ENCODE measurements at places on chromosomes 16 and 17.
A peak's percentile ranks its signal among the peaks of the same experiment; 100 is the strongest.

DNA sequence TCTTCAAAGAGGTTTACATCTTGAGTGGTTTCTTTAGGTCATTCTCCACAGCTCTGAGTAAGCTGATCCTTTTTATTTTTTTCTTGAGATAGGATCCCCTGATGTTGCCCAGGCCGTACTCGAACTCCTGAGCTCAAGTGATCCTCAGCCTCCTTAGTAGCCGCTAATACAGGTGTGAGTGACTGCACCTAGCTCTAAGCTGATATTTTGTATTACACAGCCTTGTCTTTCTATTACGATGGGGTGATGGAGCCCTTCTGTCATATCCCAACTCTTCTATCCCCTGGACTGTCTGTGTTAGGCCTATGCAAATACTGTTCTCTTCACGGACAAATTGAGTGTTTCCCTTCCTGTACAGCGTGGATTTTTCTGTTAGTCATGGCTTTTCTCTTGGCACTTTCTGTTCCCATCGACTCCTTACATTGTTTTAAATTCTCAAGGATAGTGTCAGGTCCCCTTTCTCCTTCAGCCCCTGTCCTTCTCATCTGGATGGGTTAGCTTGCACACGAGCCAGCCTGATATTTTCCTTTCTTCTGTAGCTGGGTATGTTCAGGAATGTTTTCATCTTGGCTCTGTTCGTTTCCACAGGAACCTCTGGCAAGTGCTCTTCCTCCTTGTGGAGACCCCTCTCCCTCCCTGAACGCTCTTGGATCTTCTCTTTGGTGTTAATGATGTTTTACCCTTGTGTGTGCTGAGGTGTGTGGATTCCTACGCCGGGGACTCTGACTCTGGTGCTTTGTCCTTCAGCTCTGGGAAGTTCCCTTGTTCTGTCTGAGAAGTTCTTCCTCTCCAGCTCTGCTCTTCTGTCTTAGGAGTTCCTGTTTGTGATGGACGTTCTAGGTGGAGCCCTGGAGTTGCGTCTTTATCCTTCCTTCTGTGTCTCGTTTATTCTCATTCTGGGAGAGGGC is 2.3 kb downstream of the BANP start:
- H3K27me3 ChIP-seq = no peaks in the 10 kb centered on the region
- DNase-seq = no peak
- H3K27ac ChIP-seq = peak overlapping the region; percentile 79
- peaks cover 44% of the 10 kb centered on the region for H3K4me1 ChIP-seq
- peaks cover 25% of the 10 kb centered on the region for H3K36me3 ChIP-seq

GRCh38 chr17:66957951-66958579 is 6.4 kb upstream of the CACNG4 start:
- H3K27ac ChIP-seq = no peak overlapping the region
- no peak for DNase-seq
- peaks cover 58% of the 10 kb centered on the region for H3K27me3 ChIP-seq
- H3K4me3 ChIP-seq = no peak overlapping the region

DNA sequence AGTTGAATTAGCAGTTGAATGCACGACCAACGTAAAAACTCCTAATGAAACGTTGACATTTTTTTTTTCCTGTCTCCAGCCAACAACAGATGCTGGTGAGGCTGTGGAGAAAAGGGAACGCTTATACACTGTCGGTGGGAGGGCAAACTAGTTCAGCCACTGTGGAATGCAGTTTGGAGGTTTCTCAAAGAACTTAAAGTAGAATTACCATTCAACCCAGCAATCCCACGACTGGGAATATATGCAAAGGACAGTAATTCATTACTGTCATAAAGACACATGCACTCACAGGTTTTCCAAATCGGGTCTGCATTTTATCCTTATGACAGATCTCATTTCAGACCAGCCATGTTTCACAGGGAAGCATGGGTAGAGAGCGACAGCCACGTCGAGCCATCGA is 3.5 kb upstream of the WFDC1 start:
- H3K27me3 ChIP-seq = peaks cover 62% of the 10 kb centered on the region
- H3K36me3 ChIP-seq = no peaks in the 10 kb centered on the region
- no peak overlapping the region for H3K4me3 ChIP-seq
- no peak for DNase-seq
- H3K27ac ChIP-seq = no peak overlapping the region

GRCh38 chr17:75778861-75779249 is 5.8 kb upstream of the UNK start:
- H3K36me3 ChIP-seq = peaks cover 73% of the 10 kb centered on the region
- peak overlapping the region; percentile 91 for H3K4me3 ChIP-seq
- H3K27me3 ChIP-seq = no peaks in the 10 kb centered on the region

DNA sequence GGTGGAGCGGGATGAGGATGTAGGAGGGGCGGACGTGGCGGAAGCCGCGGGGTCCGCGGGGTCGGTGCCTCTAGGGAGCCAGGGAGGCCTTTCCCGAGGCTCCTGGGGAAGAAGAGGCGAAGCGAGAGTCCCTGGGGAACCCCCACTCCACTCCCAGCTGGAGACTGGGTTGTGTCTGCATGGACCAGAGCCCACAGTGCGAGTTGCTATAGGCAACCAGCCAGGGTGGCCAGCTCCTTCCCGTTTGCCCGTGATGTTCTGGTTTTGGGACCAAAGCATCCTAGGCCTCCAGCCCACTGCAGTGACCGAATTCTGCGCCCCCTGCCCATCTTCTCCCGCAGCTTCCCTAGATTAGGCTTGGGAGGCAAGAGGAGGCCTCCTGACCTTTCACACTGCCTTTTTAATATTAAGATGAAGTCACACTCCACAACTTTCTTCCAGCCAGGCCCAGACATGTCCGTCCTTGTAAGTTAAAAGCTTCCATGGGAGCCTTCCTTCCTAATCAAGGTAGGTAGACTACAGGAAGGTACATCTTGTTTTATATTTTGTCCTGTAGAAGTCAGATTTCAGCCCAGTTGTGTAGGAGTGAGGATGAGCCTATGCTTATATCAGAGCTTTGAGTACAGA is 469 bp downstream of the AMZ2 start:
- peaks cover 74% of the 10 kb centered on the region for H3K36me3 ChIP-seq
- DNase-seq = no peak
- peak overlapping the region; percentile 88 for H3K4me3 ChIP-seq
- peak overlapping the region; percentile 98 for H3K27ac ChIP-seq

DNA sequence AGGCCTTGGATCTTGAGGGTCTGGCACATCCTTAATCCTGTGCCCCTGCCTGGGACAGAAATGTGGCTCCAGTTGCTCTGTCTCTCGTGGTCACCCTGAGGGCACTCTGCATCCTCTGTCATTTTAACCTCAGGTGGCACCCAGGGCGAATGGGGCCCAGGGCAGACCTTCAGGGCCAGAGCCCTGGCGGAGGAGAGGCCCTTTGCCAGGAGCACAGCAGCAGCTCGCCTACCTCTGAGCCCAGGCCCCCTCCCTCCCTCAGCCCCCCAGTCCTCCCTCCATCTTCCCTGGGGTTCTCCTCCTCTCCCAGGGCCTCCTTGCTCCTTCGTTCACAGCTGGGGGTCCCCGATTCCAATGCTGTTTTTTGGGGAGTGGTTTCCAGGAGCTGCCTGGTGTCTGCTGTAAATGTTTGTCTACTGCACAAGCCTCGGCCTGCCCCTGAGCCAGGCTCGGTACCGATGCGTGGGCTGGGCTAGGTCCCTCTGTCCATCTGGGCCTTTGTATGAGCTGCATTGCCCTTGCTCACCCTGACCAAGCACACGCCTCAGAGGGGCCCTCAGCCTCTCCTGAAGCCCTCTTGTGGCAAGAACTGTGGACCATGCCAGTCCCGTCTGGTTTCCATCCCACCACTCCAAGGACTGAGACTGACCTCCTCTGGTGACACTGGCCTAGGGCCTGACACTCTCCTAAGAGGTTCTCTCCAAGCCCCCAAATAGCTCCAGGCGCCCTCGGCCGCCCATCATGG is 4.0 kb upstream of the ADGRG3 start:
- no peak for DNase-seq
- H3K27ac ChIP-seq = no peak overlapping the region
- H3K4me1 ChIP-seq = peaks cover 4% of the 10 kb centered on the region
- no peaks in the 10 kb centered on the region for H3K27me3 ChIP-seq
- peaks cover 22% of the 10 kb centered on the region for H3K36me3 ChIP-seq

DNA sequence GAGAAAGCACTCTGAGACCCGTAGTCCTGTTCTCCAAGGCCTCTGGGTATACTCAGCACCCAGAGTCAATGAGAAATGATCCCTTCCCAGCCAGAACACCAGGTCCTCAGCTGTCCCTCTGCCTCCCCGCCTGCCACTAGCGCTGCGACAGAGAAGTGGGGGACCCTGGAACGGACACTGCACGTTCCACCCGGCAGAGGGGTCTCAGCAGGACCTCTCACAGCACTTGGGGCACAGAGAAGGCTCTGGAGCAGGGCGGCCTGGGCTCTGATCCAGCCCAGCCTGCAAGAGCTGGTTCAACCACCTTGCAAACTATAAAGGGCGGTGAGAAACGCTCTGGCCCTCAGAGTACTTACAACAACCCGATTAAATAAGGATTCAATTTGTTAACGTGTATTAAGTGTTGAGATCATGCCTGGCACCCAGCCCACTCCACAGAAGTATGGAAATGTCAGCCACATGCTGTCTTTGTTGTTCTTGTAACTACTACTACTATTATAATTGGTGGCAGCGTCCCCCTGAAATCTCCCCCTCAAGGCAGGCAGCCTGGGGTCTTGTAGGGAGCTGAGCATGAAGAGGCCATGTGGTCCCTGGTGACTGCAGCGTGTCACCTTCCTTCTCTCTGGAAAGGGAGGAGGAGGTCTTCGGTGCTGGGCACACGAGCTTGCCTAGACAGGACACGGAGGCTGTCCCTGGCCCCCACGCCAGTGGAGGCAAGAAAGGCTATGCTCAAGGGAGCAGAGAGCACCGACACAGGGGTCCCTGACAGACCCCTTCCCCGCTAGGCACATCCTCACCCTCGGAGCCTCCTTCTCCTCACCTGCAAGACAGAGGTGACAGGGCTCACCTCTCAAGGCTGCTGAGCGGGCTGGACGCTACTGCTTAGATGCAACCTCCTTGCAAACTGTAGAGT is 2.4 kb downstream of the OSGIN1 start:
- H3K4me3 ChIP-seq = no peak overlapping the region
- H3K4me1 ChIP-seq = no peaks in the 10 kb centered on the region
- DNase-seq = no peak
- H3K27me3 ChIP-seq = peaks cover 48% of the 10 kb centered on the region
- no peaks in the 10 kb centered on the region for H3K36me3 ChIP-seq
- H3K27ac ChIP-seq = no peak overlapping the region

- DNase-seq = no peak
- H3K4me1 ChIP-seq = peaks cover 13% of the 10 kb centered on the region
- H3K4me3 ChIP-seq = no peak overlapping the region
- no peaks in the 10 kb centered on the region for H3K27me3 ChIP-seq
- peaks cover 9% of the 10 kb centered on the region for H3K36me3 ChIP-seq
- H3K27ac ChIP-seq = no peak overlapping the region
Measured at GRCh38 chr17:57569021-57569420, 176.1 kb downstream of the CCDC182 start.

DNA sequence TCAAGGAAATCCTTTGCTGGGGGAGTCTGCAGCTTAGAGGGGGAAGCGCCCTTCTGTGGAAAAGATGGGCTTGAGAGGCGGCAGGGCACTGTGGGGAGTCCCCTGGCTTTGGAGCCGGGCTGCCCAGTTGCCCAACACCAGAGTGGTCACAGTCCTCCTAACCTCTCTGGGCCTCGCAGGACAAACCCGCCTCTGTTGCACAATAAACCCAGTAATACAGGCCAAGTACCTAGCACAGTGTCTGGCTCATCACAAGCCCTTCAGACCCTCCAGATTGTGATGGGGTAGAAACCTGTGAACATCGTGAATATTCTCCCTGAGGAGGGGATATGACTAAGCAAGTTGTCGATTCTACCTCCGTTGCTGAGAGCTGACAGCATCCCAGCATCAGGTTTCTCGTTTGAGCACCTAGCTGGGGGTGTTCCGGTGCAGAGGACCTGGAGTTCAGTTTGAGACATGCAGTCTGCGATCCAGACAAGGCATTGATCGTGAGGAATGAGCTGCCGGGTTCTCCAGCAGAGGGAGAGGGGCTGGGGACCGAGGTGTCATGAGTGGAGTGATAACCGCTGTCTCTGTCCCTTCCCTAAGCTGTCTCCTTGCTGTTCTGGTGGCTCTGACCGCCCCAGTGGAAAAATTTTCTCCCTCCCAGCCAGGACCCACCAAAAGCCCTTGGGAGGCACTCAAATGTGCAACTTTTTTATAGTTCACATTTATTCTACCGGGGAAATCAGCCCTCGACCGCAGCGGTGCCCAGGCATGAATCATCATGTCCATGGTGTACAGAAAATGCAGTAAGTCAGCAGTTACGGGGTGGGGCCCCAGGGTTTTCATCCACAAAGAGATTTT is 161.9 kb downstream of the WSCD1 start:
- no peaks in the 10 kb centered on the region for H3K36me3 ChIP-seq
- H3K4me1 ChIP-seq = no peaks in the 10 kb centered on the region
- H3K27me3 ChIP-seq = peaks cover 7% of the 10 kb centered on the region
- no peak overlapping the region for H3K4me3 ChIP-seq

DNA sequence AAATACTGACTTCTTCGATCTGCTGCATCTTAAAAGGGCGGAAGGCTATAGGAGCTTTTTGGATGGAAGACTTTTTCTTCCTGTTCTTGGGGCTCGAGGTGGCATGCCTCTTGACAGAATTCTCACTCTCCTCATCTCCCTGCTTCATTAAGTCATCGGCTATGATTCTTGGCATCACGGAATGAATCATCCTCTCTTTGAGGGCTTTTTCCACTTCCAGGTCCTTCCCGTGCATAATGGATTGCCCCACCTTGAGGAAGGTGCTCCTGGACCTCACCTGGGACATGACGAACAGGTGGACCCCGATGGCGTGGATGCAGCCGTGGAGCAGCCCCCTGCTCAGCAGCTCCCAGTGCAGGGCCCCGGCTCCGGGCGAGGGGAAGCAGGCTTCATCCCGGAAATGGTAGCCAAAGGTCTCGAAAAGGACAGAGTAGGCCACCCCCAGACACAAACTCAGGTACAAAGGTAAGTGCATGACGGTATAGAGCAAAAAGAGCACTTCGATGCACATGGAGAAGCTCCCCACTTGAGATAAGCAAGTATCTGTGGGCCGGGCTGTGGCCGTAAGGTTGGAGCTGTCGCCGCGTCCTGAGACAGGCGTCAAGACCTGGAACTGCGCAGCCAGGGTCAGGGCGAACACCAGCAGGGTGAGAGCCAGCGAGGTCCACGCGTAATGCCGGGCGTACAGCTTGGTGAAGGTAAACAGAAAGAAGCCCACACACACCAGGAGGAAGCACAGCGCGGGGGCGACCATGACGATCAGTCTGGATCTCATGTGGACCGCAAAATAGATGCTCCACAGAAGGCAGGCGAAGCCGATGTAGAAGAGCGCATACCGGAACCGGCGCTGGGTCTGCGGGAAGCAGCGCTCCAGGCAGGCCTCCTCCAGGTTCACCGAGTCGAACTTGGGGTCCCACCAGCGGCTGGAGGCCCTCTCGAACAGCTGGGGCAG is 1.7 kb downstream of the ADCY9 start:
- no peak for DNase-seq
- peaks cover 14% of the 10 kb centered on the region for H3K36me3 ChIP-seq
- peaks cover 8% of the 10 kb centered on the region for H3K27me3 ChIP-seq
- peak overlapping the region; percentile 84 for H3K4me3 ChIP-seq

- no peaks in the 10 kb centered on the region for H3K27me3 ChIP-seq
- peak overlapping the region; percentile 3 for H3K27ac ChIP-seq
- no peaks in the 10 kb centered on the region for H3K4me1 ChIP-seq
- no peak for DNase-seq
Measured at GRCh38 chr17:39556423-39556822, 51.3 kb downstream of the NEUROD2 start.

Measured in effector memory CD8-positive, alpha-beta T cell (primary cell).